Right renal pelvis (tissue), 4 donors: ENCODE measurements at places on chromosomes 2 and 18.

- no peak for DNase-seq
These were observed 187.2 kb downstream of the BCL11A start for GRCh38 chr2:60366135-60366712.

DNA sequence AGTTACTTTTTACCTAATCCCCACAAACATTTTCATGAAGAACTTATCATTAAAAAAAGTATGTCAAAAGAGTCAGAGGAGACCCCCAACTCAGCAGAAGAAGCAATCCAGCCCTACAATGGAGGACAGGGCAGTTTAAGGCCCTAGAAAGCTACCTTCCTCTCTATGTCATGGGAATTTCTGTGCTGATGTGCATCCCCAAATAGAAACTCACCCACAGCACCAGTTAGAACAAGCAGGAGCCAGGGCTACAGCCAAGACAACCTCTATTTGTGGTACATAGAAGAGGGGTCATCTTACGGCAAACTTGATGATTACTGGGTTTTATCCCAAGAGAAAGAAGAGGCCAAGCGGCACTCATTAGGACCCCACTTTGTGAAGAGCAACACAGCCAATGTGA lies 160.9 kb upstream of the CCDC150 start:
- no peak for DNase-seq

- DNase-seq = no peak
These were observed 56.7 kb downstream of the LBH start for GRCh38 chr2:30287857-30288513.

DNA sequence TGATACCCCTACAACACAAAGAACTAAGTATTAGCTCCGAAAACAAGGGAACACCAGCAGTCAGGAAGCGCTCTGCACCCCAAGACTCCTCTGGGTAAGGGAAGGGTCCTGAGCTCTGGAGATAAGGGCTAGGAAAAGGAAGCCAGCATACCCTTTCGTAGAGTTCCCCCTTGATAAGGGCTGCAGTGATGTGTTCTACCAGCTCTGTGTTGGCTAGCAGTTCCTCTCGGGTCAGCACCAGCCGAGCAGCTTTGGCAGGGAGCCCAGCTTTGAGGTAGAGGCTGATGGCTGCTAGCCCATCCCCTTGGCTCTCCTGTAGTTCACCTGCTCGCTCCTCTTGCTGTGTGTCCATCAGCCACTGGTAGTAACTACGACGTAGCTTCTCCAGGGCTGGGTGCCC lies 18.9 kb downstream of the KRTCAP3 start:
- no peak for DNase-seq
